ENCODE measurements at places on chromosomes 6 and 20.

DNA sequence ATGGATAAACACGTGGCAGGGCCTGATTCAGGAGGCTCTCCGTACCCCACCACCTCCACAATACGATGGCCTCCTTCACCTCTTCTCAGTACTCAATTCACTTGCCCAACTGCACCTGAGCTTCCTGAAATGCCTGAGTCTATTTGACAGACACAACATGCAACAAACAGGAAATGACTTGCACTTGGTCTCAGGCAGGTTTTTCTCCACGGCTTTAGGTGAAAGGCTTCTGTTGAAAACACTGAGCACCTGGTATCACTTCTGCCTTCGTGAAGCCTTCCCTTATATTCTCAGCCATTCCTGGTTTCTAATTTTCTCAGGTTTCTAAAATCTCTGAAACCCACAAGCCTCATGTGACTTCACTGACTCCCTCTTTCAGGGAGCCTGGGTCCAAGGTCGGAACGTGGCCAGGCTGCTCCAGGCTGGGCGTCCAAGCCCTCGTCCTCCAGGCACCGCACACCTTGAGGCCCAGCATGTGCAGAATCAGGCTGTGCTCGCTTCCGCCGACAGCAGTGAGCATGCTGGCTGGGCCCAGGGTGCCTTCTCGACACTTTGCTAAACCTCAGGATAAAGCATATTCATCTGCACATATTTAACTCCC lies 34.7 kb downstream of the TAF4 start:
- no peak for DNase-seq

DNA sequence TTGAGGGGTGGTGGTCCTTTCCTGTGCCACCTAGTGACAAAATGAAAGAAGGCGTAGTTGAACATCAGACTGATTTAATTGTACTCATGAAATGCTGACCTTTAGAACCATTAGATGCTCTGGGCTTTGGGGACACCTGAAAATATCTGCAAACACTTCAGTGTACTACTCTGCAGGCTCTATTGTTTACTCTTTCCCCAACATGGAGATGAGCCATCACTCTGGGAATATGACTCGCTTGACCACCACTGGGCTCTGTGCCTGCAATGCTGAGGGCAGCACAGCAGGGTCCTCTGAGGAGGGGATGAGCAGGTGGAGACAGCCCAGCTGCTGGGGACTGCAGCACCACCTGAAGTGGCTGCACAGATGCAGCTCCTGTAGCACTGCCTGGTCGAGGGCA lies 74.8 kb upstream of the SLC24A3 start:
- no peak for DNase-seq

DNA sequence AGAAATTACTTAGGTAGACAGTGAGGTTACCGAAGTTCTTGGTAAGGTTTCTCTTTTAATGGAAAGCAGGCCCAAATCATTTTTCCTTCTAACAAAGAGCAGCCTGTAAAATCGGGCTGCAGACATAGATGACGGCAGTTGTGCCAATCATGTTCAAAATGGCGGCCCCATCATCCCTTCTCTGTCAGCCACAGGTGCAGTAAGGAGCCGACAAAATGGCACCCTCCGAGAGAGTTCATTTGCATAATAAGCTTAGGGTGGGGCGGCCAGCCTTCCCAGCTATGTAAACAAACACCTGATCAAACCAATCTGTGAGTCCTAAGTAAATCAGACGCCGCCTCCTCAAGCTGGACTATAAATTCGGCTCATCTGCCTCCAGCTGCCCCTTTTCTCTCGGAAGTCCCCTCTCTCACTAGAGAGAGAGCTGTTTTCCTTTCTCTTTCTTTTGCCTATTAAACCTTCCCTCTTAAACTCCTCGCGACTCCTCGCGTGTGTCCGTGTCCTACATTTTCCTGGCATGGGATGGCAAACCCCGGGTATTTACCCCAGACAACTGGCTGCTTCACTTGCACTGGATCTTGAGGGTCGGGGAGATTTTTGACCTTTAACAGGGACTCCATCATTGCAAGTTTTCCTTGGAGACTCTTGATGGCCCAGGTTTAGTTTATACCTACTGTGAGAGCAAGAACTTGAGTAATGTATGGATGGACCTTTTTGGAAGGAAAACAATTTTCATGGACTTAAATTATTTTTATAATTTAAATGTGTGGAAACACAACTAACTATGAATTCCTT lies 8.9 kb upstream of the DDR1 start:
- DNase-seq, result peak; percentile 47

DNA sequence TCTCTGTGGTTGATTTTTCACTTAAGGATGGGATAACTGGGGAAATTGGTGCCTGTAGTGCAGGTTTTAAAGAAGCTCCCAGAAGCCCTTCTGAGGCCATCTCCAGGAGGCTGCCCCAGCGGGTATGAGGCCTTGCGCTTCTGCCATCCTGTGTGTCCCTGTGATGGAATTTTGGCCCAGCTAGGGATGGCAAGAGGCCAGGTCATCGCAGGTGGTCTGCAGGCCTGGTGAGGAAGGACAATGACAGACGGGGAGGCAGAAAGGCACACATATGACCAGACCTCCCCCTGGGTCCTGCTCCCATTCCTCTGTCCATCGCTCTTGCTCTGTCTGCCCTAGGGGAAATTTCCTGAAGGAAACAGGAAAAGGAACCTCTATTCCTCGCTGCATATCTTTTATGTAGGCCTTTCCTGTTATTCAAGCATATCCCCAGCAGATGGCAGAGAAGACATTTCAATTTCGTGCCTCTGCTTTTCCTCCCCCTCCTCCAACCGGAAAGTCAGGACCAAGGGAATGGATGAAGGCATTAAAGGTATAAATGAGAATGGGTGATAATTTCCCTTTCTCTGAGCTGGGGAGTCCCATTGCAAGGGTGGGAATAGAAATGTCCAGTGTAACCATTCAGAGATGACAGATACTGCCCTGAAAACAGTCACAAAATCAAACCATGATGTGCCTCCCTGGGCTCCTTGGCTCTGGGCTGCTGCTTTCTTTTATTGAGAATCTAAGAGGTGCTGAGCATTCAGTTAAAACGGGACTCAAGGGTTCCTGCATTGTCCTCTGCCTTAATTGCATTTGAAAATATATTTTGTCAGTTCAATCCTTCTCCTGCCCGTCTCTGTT lies 17.6 kb upstream of the HLA-F start:
- DNase-seq, result peak; percentile 29

- no peak for DNase-seq
These were observed 742.0 kb upstream of the POU3F2 start for GRCh38 chr6:98092331-98092730.

GRCh38 chr6:113873043-113873667 lies 16.0 kb downstream of the MARCKS start:
- no peak for DNase-seq

DNA sequence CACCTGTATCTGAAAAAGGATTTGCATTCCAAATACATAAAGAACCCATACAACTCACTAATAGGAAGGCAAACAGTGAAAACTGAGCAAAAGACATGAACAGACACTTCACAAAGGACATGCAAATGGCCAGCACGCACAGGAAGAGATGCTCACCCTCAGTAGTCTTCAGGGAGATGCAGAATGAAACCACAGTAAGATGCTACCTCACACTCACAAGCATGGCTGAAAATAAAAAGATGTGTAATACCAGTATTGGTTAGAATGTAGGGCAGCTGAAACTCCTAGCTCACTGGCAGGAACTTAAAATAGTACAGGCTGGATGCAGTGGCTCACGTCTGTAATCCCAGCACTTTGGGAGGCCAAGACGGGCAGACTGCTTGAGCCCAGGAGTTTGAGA lies 64.6 kb downstream of the SNX5 start:
- DNase-seq, result no peak

DNA sequence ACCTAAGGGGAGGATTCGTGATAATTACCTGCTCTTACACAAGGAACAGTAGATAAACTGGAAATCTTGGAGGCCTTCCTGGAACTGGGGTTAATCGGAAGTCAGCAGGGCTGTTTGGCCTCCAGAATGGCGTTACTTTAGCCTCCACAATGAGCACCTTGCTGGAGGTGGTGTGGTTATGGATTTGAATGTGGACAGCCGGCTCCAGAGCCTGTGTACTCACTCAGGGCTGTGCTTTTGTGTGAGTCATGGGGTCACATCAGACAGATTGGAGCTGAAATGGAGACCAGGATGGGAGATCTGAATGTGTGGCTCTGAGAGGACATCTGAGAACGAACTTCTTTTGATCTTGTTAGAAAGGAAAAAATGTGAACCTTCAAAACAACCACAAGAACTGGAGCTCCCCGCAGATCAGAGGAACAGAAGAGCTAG lies 30.4 kb downstream of the IGF2R start:
- no peak for DNase-seq

Measured in SK-N-DZ (cell line).